Inflammatory macrophage treated with lipopolysaccharide for 1 hour (primary cell): ENCODE measurements at places on chromosomes 1 and 21.

DNA sequence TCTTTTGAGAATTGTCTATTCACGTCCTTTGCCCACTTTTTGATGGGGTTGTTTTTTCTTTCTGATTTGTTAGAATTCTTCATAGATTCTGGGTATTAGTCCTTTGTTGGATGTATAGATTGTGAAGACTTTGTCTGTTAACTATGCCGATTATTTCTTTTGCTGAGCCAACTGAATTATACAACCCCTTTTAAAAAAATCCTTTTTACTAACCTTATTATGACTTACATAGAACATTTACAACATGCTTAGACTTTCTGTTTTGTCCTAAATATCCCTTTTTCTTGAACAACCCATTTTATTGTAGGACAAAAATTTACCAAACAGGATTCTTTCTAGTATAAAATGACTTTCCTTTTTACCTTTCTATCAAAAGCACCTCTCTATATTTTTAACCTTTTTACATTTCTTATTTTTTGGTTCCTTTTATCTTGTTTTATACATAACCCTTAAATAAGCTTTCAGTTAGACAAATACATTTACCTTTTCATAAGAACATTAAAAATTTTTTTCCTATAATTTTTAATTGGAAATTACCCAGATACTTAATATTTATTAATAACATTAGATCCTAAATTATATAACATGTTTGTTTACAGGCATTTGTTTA lies 70.4 kb upstream of the TTLL7 start:
- no peak for DNase-seq

GRCh38 chr1:150154143-150154542 lies 4.4 kb downstream of the PLEKHO1 start:
- DNase-seq: no peak

- no peak for DNase-seq
Observed at GRCh38 chr1:175478217-175478616, 265.2 kb downstream of the TNR start.

- no peak for DNase-seq
Observed at GRCh38 chr1:10782491-10783244, 13.8 kb downstream of the CASZ1 start.

DNA sequence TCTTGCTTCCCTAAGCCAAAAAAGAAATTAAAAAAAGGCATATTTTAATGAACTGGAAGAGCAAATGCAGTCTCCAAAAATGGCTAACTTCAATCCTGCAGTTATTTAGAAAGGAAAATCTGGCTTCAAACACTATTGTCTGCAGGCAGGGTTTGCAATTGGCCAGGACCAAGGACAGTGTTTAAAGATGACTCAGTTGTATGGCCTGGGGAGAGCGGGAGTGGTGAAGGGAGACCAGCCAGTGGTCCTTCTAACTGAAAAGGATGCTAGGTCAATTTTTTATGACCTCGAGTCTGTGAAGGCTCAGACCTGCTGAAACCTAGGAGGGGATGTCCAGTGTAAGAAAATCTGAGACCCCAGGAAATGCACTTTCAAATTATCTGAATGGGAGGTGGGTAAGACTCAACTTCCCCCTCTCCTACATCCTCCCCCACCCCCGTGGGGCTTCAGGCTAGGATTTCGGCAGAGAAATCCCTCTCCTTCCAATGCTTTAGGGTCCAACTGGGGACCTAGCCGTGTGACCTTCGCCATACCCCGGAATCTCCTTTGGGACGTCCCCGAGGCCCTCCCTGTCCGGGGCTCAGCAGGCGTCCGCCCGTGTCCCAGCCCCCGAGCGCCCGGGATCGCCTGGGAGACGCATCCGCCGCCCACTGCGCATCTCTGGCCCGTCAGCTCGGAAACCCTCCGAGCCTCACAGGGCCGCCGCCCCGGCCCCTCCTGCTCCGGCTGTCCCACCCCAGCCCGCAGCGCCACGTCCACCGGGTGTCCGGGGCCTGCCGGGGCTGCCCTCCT lies 602 bp upstream of the RIMKLA start:
- DNase-seq: no peak

DNA sequence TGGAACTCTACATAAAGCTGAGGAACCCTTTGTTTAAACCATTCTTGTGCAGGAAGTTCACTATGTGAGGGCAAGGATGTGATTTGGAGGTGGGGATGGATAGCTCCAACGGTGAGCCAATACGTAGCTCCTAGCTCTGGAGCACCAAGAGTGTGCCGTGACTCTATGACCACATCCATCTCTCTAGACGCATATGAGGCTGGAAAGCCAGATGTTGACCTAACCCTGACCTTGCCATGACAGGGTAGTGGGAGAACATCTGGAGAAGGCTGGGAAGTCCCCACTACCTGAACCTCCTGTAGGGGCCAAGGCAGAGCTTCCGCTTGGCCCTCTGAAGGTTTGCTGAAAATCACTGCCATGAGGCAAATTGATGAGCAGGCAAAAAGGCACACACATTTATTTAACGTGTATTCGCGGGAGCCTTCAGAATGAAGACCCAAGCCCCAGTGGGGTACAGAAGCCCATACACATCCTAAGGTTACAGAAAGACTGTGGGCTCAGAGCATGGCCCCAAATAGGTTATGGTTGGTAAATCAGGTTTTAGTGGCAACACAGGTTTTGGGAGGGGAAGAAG lies 43.4 kb downstream of the EIF2D start:
- DNase-seq: no peak

- DNase-seq: no peak
Observed at GRCh38 chr1:118142546-118142945, 42.5 kb downstream of the SPAG17 start.

- DNase-seq: no peak
Observed at GRCh38 chr1:244211559-244211944, 160.5 kb downstream of the ZBTB18 start.
